Stimulated activated CD4-positive, alpha-beta T cell treated with anti-CD3 and anti-CD28 coated beads, Interleukin-4, amount 100 ng/mL, for 1 hour (primary cell): ENCODE measurements at places on chromosomes 2 and 18.
A peak's percentile ranks its signal among the peaks of the same experiment; 100 is the strongest.

DNA sequence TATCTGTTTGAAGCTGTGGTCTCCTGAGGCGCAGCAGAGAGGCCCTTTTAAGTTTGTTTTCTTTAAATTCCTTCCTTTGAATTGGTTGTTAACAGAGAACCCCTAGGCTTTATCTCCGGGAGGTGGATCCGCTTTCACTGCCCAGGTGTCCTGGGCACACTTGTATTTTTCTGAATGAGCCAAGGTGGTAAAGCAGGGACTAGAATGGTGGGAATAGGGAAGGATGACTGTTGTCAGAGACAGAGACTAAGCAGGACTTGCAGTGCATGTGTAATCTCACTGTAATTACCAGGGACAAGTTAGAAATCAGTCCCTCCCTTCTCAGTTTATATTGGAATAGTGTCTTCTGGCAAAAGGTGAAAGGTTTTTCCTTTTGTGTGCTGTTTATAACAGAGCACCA is 72.8 kb downstream of the PHLPP1 start:
- no peak for DNase-seq

- DNase-seq, result no peak
Observed at GRCh38 chr2:100744589-100744988, 75.3 kb upstream of the NPAS2 start.

DNA sequence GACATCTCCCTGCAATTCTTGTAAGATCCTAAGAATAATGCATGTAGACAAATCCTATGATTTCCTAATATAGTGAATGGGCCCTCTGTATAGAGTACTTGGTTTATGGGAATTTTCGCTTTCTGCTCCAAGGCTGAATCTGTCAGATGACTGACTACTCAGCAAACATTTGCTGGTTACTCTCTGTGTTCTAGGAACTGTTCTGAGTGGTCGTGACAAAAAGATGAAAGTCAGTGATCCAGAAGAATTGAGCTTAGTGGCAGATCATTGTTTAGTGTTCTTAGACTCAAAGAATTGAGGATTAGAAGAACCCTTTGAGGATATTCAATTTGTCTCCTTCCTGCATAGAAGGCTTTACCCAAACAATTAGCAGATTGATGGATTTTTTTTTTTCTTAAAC is 10.0 kb downstream of the XRCC5 start:
- DNase-seq, result no peak

- DNase-seq, result no peak
Observed at GRCh38 chr2:204538182-204539018, 6.9 kb upstream of the PARD3B start.

GRCh38 chr18:67504739-67505138 is 11.8 kb downstream of the DSEL start:
- DNase-seq, result no peak

GRCh38 chr2:86398500-86399474 is 42.4 kb upstream of the KDM3A start:
- no peak for DNase-seq

- DNase-seq, result no peak
Observed at GRCh38 chr2:120509991-120510735, 164.2 kb downstream of the INHBB start.

GRCh38 chr2:52308156-52308555 is 1276.2 kb upstream of the NRXN1 start:
- DNase-seq, result no peak

- no peak for DNase-seq
Observed at GRCh38 chr2:42385225-42385624, 24.2 kb upstream of the COX7A2L start.

GRCh38 chr2:109213646-109214433 is 84.8 kb downstream of the SH3RF3 start:
- DNase-seq, result peak; percentile 27

GRCh38 chr2:86107031-86107430 is 996 bp downstream of the PTCD3 start:
- DNase-seq, result no peak

- DNase-seq, result no peak
Observed at GRCh38 chr18:38980420-38980819, 1414.8 kb upstream of the CELF4 start.

GRCh38 chr18:47110492-47111274 is 39.6 kb downstream of the HDHD2 start:
- no peak for DNase-seq

DNA sequence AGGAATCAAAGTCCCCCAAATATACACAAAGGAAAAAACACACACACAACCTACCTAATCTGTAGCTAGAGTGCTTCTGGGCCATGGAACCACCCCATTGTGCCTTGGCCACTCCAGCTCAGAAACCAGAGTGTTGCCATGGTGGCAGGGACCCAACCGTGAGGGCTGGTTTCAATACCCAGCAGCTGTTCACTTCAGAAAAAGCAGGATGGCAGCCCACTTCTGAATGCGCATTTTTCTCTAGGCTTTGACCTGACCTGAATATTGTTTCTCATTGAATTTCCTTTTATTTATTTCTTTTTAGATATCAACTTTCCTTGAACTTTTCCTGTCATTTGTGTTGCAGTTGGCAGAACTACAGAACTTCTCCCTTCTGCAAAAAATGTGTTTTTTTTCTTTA is 43.0 kb upstream of the EHBP1 start:
- no peak for DNase-seq

DNA sequence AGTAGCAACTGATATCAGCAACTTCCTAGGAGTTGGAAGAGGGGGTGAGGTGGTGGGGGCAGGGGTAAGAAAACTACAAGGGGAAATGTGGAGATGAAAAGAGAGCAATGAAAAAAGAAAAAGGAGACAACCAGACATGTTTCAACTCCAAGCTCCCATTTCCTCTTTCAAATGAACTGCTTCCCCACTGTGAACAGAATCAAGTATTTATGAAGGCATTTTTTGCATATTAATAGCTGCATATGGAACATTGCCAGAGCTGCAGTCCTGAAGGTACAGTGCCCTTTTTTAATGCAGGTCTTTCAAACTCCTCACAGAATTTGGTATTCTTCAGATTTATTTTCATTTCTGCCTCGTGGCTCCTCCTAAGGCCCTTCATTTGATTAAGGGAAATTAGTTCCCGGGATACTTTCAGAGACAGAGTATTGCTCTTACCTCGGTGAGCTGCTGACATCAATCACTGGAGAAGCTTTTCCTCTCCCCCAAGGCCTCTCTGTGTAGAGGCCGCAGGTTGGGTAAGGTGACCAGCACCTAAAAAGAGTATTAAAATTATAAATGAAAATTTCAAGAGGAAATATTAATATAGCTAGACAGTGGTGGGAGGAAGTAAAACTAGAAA is 68.4 kb downstream of the KIAA2012 start:
- no peak for DNase-seq

DNA sequence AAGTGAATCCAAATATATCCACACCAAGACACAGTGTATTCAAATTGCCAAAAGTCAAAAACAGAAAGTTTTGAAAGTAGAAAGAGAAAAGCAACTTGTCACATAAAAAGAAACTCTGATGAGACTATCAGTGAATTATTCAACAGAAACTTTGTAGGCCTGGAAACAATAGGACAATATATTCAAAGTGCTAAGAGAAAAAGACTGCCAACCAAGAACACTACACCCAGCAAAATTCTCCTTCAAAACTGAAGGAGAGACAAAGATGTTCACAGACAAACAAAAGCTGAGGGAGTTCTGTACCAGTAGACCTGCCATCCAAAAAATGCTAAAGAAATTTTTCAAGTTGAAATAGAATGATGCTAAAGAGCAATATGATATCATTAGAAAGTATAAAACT is 69.6 kb downstream of the GYPC start:
- DNase-seq, result no peak

GRCh38 chr2:126714191-126714965 is 58.4 kb downstream of the GYPC start:
- no peak for DNase-seq

GRCh38 chr2:118431165-118431517 is 342.9 kb downstream of the INSIG2 start:
- no peak for DNase-seq

- no peak for DNase-seq
Observed at GRCh38 chr2:147847746-147848391, 3.0 kb downstream of the ACVR2A start.

DNA sequence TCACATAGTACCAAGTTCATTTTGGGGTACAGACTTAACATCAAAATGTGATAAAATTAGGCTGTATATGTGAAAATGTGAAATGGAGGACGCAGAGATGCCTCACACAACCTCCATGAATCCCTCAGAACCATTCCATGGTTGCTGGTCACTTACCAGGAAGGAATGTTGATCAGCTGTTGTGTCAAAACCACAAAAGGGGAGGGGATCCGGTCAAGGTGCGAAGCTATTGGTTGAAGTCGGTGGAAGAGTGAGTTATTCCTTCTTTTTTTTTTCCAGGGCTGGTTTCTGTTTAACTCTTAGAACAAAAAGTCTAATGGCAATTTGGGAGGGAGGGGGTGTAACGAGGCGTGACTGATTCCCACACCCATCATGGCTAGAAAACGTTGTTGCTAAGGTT is 32.3 kb upstream of the REG3A start:
- DNase-seq, result no peak

GRCh38 chr2:5352286-5352685 is 339.9 kb upstream of the SOX11 start:
- DNase-seq, result no peak

DNA sequence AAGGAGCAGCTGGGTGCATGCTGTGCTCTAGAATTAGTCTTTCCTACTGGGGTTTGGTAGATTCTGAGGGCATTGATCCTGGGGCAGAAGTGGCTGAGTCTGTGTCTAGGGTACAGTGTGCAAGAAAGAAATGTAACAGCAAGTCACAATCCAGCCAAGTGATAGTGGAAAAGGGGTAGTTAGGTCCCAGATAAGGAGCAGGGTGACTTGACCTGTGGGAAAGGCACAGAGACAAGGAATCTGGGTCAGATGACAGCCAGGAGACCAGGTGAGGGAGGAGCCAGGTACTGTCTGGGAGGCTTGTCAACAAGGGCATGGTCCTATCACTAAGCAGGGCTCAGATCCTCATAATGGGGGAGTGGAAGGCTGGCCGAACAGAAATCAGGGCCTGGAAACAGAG is 8.1 kb downstream of the IL37 start:
- no peak for DNase-seq

DNA sequence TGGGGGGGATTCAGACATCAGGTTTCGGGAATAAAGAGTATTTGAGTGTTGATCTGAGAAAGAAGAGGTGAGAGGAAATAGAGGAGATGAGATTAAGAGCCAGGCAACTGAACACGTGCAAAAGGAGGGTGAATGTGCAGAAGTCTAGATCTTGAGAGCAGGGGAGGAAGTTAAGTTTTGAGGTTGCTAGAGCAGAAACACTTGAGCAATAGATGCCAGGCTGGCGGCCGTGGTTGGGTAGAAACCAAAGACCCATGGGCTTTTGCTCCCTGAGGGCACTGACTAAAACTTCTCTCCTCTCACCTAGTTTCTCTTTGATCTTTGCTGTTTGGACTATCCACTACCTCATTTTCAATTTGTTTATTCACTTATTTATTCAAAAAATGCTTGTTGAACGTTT is 116.0 kb downstream of the CDC42EP3 start:
- no peak for DNase-seq

DNA sequence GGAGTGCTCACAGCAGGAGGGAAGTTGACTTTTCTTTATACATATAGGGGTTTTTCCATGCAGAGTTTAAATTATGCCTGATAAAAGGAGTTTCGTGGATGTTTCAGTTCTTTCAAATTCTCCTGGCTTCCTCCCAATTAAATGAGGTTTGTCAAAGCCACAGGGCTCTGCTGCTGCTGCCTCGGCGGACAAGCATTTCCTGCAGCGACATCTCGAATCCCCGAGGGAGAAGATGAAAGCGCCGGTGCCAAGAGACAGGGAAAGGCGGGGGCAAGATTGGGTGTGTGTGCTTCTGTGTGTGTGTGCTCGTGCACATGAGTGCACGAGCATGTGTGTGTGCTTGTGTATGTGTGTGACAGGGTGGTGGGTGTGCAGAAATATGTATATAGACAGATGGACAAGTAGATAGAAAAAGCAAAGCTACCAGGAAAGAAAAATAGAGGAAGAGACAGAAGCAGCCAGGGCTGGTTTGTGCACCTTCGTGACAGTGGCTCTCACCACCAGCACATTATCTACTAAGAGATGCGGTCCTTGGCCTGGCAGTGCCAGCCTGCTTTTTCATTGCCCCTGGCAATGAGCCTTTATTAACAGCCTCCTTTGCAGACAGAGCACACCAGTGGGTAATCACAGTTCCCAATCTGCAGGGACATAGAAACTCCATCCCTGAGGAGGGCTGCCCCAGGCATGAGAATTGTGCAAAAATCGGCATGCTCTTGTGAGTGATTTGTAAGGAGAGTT is 76.2 kb downstream of the CDK15 start:
- no peak for DNase-seq

DNA sequence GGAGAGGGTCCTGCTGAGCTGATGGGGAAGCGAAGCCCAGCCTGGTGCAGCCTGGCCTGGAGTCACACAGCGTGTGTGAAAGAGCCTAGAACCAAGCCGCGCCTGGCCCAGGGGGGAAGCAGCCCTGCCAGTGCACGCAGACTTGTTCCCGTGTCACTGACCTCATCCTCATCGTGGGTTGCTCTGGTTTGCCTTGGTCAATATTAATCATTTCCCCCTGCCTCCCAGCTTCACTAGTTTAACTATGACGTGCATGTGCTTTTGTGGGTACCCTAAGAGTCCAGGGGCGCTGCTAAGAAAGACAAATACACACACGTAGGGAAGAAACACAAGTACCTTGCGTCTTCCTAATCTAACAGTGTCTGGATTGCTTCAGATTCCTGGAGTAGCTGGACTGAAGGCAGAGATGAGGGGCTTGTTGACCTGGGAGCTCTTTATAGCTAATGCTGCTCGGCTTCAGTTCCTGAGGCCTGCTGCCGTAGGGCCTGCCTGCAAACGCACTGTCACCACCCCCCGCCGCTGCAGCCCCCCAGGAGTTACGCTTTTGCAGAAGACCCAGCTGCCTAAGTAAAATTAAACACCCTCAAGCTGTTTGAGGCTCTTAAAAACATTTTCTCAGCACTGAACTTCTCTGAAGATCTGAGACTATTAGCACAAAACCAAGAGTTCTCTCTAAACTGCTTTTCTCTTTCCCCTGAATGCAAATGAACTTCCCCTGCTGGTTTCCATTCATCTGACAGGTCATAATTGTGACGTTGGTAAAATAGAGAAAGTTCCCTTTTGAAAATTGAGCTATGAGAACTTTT is 159.2 kb downstream of the FAM210A start:
- no peak for DNase-seq

DNA sequence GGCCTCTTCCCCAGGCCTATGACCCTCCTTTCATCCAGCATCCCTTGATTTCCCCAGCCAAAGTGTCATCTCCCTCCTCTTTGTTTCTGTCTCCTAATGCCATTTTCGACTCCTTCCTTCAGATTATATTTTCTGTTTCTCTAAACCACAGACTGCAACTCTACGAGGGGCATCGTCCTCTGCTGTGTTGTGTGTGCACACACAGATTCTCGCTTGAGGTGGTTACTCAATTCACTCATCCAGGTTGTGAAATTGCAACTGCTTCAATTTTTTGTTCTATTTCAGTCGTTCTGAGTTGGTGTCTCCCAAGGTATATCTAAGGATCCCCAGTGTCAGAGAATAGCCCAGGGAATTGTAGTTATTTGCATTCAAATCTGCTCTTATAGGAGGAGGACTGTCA is 113.5 kb upstream of the NDUFV2 start:
- DNase-seq, result no peak
